Motor neuron (in vitro differentiated cells): ENCODE measurements at places on chromosomes 6 and 20.

GRCh38 chr20:7792150-7792869 is 147.9 kb downstream of the HAO1 start:
- peak; percentile 31 for ATAC-seq

DNA sequence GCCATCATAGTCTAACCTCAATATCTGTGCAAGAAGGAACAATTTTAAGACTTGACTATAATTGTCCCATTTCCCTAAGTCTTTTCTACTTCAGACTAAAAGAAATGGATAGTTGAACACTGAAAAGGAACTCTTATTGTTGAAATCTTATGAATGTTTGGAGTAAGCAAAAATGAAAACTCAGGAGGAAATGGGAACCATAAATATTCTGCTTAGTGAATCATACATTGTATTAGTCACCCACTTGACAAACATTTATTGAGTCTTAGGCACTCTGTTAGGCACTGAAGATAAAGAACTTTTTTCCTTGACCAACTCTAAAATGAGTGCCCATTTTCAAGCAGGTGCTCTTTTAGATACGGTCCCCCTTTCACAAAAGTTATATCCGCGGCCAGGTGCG is 8.7 kb downstream of the CCDC170 start:
- ATAC-seq, result no peak

DNA sequence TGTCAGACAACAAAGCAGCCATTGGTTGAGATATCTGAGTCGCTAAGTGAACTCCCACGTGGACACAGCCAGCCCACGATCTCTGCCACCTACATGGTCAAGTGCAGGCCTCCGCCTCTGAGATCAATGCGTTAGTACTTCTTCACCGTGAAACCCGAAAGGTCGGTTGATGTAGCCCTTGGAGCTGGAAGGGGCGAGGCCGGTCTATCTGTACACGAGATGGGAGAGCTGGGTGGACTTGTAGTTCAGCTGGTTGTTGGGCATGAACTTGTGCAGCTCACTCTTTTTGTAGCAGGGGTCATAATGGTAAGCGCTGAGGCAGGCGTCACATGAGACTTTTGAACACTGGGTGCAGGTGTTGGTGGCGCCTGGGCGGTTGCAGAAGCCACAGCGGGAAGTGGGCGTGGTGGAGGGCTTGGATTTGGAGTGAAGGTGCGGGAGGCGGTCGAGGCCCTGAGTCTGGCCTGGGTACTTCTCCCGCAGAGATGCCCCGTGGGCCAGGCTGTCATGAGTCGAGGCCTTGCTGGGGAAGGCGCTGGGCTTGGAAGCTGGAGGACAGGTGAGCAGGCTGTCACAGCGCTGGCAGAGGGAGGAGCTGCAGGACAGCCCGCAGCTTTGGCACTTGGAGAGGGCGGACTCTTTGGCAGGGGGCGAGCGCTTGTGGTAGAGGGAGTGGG is 9.8 kb downstream of the SPATA2 start:
- ATAC-seq, result no peak

DNA sequence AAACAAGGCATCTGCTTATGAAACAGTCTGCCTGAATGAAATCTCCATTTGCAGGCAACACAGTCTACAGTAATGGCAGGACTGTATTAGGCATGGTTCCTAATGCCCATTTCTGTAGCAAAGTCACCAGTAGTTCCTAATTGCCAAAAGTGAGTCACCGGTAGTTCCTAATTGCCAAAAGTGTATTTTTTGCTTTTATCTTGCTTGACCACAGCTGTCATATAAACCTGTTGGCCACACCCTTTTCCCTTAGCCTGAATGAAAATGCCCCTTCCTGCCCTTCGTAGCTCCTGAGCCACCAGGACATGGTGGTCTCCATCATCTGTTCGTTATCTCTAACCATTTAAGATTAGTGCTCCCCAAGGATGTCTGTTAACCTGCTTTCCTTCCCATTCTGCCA is 34.5 kb downstream of the MTHFD1L start:
- no peak for ATAC-seq

DNA sequence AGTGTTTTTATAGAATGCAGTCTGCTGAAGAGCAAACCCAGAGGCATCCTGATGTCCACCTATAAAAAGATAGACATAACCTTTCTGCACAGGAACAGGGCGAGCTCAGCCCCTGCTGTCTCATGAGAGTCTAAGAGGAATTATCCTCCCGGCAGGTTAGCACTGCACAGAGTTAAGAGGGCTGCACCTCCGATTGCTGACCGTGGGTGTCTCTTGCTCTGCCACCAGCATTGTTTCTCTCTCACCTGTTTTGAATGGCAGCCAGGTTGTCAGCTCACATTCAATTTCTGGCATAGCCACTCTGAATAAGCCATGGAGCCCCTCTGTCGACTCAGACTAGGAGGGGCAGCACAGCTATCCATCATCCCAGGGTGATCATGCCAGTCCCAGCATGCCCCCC is 211.2 kb downstream of the PHACTR1 start:
- no peak for ATAC-seq

DNA sequence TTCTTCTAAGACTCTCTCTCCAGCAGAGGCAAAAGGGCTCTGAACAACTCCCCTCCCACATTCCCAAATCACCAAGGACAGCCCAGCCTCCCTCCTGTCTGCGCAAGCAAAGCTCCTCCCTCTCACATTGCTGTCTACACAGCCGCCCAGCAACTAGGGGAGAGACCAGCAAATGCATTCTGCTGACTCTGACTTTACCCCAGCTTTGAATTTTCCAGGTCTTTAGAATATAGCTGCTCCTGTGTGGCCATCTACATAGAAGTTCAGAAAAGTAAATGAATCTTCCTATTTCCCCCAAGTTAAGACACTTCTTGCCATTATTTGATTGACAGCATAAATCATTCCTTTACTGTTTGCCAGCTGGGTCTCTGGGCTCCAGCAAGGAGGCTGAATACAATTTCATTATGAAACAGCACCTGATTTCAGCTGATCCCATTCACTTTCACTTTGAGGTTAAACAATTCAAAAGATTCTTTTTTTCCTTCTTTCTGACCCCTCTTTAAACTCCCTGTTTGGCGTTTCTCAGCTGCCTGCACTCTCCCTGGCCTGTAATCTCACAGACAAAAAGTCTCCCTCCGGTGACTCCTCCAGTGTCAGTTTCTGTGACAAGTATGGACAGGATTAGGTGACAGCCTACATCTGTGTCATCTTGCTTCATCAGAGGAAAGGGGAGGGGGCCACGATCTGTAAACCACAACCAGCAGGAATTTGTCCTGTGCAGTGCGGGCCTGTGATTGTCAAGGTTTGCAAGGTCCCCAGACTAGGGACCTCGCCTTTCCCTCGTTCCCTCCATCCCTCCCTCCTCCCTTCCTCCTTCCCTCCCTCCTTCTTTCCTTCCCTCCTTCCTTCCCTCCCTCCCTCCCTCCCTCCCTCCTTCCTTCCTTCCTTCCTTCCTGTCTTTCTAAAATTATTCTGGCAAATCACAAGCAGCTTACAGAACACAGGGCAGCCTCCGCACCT is 205.6 kb upstream of the RIN2 start:
- peak; percentile 97 for ATAC-seq
